ENCODE measurements at places on chromosomes 12 and 14.

- DNase-seq: no peak
Measured at GRCh38 chr12:70691018-70691672, 53.9 kb upstream of the PTPRB start.

DNA sequence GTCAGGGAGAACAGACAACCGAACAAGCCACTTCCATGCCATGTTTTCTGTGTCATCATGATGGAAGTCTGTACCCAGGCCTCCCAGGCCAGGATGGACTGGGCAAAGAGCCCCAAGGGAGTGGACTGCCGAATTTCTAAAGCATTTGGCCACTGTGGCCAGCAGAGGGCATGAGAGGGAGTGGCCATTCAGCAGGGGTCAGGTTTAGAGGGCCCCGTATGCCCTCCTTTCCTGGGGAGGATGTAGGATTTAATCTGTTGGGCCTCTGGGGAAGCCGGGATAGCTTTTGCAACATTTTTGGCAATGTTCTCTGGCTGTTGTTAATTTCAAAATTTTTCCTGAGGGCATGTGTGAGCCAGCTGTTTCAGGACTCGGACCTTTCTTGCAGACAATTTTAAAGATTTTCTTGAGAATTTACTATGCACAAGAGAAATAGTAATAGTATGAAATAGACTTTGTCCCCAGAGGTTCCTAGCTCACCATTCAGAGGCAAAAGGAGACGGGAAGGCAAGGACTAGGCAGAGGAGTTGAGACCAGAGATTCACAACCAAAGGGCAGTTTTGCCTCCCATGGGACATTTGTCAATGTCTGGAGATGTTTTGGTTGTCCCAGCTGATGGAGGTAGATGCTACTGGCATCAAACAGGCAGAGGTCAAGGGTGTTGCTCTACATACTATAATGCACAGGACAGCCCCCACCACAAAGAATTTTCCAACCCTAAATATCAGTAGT, 18.0 kb downstream of the ACACB start:
- no peak for DNase-seq

DNA sequence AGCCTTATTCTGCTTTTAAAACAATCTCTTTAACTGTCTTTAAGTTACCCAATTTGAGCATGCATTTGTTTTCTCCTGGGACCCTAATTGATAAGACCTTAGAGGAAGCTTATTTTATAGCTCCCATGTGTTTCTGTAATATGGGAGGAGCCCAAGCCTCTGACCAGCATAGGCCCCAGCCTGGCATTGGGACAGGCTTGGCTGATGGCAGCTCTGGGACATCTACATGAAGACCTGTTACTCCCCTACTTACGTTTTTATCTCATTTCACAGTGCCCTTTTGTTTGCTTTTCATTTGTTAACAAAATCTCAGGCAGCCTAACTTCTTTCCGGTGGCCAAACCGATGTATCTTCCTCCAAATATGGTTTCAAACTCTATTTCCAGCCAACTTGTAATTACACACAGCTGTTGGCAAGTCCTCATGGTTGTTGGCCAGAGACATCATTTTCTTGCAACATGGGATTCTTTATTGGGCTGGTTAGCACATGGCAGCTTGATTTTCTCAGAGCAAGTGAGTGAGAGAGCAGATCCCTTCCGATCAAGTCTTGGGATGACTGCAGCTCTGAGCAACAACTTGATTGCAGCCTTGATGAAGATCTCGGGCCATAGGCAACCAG, 1117.5 kb downstream of the AACS start:
- no peak for DNase-seq

- DNase-seq: no peak
Measured at GRCh38 chr12:67147030-67147429, 122.1 kb upstream of the CAND1 start.

DNA sequence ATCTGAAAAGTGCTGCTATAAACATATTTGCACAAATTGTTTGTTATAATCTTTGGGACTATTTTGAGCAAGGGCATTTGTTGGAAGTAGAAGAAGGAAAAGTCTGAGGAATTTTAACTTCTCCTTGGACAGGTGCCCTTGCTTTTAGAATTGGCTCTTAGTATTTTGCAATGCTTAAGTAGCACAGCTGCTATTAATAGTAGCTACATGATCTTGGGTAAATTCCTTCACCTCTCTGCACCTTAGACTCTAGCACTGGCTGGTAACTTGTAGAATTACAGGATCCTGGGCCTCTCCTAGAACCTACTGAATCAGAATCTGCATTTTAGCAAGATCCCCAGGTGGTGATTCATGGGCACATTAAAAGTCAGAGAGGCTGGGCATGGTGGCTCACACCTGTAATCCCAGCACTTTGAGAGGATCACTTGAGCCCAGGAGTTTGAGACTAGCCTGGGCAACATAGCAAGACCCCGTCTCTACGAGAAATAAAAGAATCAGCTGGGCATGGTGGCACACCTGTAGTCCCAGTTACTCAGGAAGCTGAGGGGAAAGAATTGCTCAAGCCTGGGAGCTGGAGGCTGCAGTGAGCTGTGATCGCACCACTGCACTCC, 10.8 kb upstream of the TMEM120B start:
- no peak for DNase-seq

- DNase-seq: no peak
Measured at GRCh38 chr12:132413931-132414588, 75.9 kb upstream of the FBRSL1 start.

- DNase-seq: no peak
Measured at GRCh38 chr14:104942586-104942985, 17.9 kb downstream of the PLD4 start.

DNA sequence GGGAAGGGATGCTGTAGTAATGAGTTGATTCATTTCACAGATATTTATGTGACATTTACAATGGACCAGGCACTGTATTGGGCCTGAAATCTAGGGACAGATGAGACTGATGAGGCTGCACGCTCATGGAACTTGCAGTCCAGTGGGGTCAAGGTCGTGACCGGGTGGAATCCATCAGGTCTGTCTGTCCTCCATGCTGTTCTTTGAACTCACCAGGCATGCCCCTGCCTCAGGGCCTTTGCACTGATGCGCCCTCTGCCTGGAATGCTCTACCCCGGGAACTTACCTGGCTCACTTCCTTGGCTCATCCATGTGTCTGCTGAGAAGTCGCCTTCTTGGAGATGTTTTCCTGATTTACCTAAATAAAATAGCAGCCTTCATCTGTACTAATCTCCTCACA, 200.1 kb downstream of the VRK1 start:
- no peak for DNase-seq

- DNase-seq: no peak
Measured at GRCh38 chr14:63245893-63246292, 41.6 kb downstream of the RHOJ start.

GRCh38 chr12:76084863-76085519, 506 bp upstream of the NAP1L1 start:
- DNase-seq: no peak

DNA sequence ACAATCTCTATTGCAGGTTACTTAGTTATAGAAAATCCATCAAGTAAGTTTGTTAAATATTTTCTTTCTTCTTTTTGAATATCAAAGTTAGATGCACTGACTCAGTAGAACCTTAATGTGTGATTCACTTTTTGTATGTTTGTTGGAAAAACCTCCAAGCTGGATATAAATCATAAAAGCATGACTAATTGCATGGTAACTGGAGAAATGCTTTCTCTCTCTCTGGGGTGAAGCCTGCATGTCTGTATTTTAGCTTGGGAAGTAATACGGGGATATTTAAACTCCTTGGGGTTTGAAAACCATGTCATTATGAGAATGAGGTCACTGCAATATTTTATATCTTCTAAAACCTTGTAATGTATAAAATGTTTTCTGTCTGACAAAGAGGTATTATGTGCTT, 58.6 kb upstream of the MYF6 start:
- DNase-seq: no peak

- DNase-seq: no peak
Measured at GRCh38 chr12:115355301-115355700, 671.3 kb upstream of the TBX3 start.

DNA sequence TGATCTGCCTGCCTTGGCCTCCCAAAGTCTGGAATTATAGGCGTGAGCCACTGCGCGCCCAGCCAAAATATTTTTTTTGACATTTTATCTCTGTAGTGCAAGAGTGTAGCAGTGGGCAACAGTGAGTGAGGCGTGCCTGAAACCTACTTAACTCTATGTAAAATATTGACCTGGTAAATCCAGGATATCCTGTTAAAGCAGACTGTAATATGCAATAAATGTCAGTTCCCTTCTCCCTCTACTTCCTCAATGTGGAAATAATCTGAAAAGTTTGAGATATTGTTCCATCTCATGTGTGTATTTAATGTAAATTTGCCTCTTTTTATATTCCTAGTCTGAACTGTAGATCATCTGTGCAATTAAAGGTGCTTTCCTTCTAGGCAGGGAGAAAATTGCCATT, 9.5 kb upstream of the CDK17 start:
- no peak for DNase-seq

DNA sequence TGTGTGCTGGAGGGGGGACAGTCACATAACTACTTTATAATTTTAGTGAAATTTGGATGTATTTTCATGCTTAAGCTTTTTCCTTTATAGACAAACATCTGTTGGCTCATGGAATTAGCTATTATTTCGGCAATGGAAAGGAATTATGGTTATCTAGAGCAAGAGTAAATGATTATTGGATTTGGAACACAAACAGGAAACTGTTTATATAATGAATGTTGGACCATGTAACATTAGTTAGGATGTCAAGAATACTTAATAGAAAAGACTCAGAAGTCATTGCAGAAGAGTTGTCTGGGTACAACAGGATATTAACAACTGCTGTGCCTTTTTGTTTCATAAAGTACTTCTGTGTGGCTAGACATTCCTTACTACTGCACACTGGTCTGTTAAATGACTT, 108.7 kb downstream of the OTOGL start:
- no peak for DNase-seq

- DNase-seq: no peak
Measured at GRCh38 chr14:104131968-104132732, 6.2 kb upstream of the KIF26A start.

DNA sequence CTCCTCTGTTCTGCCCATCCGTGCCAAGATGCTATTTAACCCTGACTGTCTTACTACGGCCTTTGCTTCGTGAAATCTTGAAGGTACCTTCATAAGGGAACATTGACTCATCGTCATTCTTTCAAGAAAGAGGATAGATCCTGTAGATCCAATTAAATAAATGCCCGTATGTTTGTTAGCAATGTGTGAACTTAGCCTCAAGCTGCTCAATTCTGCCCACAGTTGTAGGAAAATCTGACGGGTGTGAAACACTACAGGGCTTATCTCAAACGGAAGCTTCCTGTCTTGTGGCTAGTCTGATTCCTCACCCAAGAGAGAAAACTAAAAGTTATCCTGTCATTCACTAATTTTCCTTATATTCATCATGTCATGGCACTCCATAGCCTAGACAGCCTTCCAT, 168.0 kb upstream of the TBX3 start:
- no peak for DNase-seq

- DNase-seq: no peak
Measured at GRCh38 chr12:3520168-3520567, 29.2 kb downstream of the PRMT8 start.

DNA sequence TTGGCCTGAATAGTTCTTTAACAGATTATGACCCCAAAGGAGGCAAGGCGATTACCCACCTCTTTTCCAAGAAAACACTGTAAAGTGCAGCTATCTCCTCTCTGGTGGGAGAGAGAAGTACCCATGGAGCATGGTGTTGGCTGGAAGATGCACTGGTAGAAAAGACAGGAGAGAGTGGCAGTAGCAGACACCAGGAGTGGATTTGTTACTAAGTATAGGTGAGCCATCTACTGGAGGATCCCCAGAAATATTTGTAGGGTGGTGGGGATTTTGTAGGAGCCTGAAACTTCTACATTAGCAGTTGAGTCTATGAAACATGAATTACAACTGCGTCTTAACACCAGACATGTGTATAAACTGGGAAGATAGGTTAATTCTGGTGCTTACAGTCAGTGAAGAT, 148.0 kb downstream of the SLC38A4 start:
- peak; percentile 14 for DNase-seq

GRCh38 chr12:115403689-115404088, 719.7 kb upstream of the TBX3 start:
- DNase-seq: no peak

DNA sequence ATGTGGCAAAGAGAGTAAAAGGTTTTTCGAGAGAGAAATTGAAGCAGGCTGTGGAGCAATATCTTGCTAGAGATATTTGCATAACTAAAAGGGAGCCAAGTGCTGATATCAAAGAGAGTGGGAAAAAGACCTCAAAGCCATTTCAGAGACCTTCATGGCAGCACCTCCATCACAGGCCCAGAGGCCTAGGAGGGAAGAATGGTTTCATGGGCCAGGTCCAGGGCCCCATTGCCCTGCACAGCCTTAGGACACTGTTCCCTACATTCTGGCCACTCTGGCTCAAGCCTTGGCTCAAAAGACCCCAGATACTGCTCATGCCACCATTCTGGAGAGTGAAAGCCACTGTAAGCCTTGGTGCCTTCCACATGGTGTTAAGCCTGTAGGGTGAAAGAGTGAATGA, 50.0 kb upstream of the LYZ start:
- no peak for DNase-seq

GRCh38 chr12:100573292-100574186, at the start of gene GAS2L3:
Gene GAS2L3, plus strand, starts transcription at chr12:100573684. Its CDS starts 21,221 bp downstream, at chr12:100594905.
- DNase-seq: peak; percentile 60

- DNase-seq: no peak
Measured at GRCh38 chr12:121610239-121611149, 15.8 kb upstream of the ORAI1 start.

GRCh38 chr12:130253866-130254265, 83.8 kb upstream of the PIWIL1 start:
- no peak for DNase-seq

DNA sequence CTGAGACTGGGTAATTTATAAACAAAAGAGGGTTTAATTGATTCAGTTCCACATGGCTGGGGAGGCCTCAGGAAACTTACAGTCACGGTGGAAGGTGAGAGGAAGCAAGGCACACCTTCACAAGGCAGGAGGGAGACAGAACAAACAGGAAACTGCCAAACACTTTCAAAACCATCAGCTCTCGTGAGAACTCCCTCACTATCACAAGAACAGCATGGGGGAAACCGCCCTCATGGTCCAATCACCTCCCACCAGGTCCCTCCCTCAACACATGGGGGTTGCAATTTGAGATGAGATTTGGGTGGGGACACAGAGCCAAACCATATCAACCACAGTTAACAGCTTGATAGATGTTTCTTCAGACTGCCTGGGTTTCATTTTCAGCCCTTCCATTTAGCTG, 6.2 kb upstream of the GNPNAT1 start:
- no peak for DNase-seq

GRCh38 chr14:35277179-35277578, 15.0 kb upstream of the PSMA6 start:
- no peak for DNase-seq

GRCh38 chr12:51589060-51589459, 2.0 kb upstream of the SCN8A start:
- DNase-seq: no peak
